ENCODE measurements at places on chromosomes 7 and 10.
A peak's percentile ranks its signal among the peaks of the same experiment; 100 is the strongest.

DNA sequence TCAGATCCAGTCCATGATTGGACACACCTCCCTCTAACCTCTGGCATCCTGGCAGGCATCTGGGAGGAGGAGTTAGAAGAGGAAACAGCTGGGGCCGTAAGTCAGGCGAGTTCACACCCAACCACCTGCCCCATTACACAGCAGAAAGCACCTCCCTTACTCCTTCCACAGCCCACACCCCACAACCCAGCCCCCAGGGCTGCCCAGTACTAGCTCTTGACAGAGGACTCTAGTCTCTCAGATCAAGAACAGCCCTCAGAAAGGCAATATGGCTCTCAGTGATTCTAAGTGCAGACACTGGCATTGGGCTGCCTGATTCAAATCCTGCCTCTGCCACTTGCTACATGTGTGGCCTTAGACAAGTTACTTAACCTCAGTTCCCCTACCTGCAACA lies 34.1 kb downstream of the KCNMA1 start:
- DNase-seq: no peak

DNA sequence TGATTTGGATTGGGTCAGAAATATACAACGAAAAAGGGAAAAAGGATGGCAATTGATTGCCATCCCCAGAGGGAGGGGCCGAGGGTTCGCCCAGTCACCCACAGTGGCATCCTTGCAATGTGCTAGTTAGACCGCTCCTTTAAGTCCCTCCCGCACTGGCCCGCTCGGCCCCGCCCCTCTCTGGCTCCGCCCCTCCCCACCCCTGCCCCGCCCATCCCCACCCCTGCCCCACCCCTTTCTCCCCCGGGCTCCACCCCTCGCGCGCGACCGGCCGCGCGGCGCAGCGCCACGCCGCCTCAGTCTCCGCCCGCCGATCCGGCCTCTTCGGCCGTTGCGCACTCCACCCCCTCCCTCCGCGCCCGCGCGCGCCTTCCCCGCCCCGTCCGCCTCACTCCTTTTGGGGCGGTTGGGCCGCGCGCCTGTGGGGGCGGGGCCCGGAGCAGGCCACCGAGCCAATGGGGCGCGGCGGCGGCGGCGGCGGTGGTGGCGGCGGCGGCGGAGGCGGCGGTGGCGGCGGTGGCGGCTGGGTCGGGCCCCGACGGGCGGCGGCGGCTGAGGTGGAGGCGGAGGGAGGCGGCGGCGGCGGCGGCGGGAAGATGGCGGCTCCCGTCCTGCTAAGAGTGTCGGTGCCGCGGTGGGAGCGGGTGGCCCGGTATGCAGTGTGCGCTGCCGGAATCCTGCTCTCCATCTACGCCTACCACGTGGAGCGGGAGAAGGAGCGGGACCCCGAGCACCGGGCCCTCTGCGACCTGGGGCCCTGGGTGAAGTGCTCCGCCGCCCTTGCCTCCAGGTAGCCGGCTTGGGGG lies at the start of gene VKORC1L1:
Gene VKORC1L1, plus strand, starts transcription at position 299 of the 806 bp plus-strand sequence. Its CDS starts 298 bp downstream, at position 597.
- DNase-seq: peak; percentile 87

DNA sequence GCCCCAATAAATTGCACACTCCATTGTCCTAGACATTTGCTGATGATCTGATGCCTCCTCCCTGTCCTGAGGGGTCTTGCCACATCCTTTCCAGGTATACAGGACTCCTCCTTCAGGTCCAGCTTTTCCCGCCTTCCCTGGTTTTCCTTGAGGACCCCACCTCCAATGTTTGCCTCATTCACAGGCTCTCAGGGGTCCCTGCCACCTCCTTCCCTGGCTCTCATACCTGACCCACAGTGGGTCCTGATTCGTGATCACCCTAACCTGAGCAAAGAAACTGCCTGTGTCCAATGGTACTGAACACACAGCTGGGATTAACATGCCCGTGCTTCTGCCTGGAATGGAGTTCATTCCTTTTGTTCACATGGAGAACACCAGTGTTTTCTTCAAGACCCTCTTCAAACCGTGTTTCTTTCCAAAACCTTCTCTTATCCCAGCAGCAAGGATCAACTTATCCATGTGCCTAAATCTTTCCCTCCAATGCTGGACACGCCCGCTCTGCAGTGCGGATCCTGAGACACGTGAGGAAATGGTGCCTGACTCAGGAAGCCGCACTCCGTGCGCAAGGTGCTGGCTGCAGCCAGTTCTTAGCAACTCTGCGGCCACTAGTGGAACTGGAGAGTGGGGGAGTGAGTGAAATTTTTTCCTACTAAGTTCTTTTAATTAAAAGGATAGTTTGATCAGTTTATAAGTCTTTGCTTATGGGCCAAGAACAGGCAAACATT lies 354.6 kb upstream of the SHH start:
- DNase-seq: no peak

DNA sequence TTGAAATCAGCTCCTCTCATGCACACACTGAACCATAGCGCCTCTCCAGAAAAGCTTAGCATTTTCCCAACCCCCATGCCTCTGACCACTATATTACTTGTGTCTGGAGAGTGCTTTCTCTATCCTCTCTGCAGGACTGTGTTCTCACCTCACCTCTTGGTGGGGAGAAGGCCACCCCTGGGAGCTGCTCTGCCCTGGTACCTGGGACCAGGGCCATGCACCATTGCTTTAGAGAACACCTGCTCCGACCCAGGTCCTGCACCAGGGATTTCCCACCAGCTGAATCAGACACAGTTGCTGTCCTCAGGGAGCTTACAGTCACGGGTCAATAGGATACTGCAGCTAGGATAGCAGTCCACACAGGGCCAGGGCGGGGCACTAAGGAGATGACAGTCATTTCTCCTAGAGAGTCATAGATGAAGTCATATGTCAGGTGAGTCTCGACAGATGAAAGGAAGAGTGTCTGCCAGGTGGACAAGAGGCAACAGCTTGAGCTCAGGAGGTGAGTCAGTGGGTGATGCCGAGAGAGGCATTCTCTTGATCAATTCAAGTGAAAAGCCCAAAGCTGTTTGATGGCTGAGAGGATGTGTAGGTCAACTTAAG lies 619 bp upstream of the LMTK2 start:
- DNase-seq: no peak

DNA sequence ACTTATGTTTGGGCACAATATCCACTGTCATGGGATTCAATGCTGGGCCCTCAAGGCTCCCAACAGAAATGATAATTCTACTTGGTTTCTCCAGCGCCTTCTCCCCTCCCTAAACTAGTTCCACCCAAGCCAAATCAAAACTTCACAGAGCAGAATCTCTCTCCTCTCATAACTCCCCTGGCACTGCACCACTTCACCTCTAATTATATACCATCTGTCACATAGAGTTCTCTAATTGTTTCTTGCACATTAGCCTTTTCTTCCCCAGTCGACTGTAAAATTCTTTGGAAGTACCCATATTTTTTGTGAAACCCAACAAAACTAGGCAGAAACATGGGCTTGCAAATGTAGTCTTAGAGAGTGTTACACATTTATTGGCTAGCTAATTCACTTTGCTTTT lies 8.1 kb downstream of the SGMS1 start:
- no peak for DNase-seq
